ENCODE measurements at places on chromosomes 5 and 9.

DNA sequence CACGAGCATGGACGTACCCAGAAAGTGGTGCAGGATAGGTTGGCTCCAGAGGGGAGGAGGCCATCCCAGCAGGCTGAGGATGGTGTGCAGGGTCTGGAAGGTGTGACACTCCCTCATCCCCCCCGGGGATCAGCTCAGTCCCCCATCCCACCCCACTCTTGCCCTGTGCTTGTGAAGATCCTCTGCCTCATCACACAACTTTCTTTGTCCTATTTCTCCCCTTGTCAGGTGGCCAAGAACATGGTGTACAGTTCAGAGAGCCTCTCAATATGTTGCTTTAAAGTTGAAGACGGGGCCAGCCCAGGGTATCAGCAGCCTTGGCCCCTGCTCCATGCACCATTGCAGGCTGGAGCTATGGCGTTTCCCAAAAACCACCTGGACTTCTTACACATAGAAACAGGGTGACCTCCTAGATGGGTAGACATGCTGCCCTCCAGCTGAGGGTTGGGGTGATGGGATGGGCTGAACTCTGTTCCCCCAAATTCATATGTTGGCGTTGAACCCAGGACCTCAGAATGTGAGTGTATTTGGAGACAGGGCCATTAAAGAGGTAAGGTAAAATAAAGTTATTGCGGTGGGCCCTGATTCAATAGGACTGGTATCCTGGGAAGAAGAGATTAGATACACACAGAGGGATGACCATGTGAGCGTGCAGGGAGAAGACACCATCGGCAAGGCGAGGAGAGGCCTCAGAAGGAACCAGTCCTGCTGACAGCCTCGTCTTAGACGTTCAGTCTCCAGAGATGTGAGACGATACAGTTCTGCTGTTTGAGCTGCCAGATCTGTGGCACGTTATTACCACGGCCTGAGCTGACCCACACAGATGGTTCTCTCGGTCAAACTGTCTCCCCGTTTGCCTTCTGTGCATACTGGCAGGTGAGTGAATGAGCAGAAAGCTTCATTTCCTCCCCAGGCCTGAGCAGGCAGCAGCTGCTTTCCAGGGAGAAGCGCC lies 272.5 kb downstream of the GADD45G start:
- no peak for DNase-seq

DNA sequence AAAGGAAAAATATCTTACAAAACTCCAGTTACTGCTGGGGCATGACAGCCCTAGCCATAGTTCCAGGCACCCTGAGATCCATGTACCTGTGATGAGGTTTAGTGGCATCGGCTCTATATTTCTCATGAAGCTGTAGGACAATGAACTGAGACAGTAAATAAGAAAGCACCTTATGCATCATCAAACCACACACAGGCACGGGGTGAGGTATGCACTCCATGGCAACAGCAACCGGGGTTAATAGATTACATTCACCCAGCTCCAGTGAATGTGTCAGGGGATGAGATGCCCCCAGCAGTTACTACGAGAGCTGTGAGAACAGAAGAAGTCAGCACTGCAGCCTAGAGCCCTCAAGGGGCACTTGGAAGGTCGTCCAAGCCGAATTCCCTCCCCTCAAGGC lies 162.0 kb upstream of the S1PR3 start:
- DNase-seq, result no peak

DNA sequence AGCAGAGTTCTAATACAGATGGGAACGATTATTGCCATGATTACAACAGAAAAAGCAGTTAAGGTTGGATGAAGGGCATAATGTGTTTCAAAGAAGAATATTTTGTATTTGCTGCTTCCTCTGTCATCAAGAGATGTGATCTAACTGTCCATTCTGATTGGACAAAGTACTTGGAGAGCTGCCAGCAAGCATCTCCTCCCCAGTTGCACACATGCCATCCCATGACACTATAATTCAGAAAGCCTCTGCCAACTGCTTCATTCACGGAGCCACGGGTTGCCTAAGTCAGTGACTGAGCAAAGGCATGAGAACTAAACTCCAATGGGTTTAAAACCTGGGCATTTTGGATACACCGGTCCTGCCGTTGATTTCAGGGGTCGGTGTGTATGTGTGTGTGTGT lies 253.8 kb downstream of the CRB2 start:
- no peak for DNase-seq

DNA sequence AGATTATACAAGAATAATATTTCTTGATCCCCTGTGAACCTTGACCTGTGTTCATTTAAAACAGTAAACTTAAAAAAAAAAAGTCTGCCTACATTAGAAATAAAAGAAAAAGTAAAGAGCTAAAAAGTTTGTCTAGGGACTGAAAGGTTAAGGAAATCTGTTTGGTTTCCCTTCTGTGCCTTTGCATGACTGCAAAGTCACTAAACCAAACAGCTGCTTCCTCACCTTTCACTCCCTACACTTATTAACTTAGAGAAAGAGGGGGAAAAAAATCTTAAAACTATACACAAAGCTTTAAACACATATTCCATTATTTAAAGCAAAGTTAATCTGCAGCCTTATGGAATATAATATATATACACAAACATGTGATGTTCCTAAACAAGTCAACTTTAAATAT lies 65.1 kb downstream of the ZFR start:
- DNase-seq, result no peak

- no peak for DNase-seq
Observed at GRCh38 chr5:95072281-95072680, 212.6 kb downstream of the MCTP1 start.

DNA sequence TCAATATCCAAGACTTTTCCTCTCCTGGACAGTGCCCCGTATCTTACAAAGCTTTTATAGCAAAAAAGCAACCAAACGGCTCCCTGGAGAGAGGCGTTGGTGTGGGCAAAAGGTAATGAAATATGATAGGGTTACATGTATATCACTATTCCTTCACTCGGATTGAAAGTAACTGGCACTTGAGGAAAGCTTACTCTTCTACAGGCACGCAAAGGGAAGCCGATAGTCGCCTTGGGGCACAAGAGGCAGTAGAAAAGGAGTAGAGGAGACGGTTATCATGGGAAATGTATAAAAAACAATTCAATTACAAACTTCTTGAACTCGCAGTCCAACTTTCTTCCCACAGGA lies 1.1 kb downstream of the DIAPH1 start:
- no peak for DNase-seq

DNA sequence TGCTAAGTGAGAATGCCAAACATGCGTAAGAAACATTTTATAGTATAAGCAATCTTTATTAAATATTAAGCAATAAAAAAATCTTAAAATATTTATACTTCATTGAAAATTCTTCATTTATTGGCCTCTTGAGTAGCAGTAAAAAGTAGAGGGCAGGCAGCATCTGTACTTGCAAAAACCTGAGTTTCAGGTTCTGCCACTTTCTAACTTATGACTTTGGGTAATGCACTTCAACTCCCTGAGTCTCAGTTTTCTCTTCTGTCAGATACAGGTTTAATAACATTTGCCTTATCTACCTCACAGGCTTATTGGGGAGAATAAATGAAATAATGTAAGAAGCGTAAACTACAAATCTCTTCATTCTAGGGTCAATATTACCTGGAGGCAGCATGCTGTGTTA lies 19.8 kb upstream of the MCTP1 start:
- DNase-seq, result no peak

- no peak for DNase-seq
Observed at GRCh38 chr5:108324886-108325285, 57.0 kb downstream of the FBXL17 start.

GRCh38 chr5:14727928-14728458 lies 63.5 kb downstream of the OTULIN start:
- DNase-seq, result no peak

DNA sequence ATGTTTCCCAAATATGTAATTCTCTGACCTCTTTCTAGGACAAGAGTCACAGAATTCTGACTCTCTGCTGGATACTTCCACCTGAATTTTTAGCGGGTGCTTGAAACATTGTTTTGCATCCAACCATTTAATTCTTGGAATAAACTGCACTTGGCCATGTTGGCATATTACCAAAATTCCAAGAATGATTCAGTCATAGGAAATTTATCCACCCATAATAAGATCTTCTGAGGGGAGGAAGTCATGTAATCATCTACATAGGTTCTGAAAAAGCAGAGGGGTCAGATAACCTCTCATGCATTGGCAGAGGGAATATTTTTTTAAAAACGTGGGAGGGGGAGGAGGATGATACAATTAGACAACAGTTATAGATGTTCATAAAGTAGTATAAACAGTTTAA lies 156.9 kb downstream of the PAM start:
- DNase-seq, result no peak

DNA sequence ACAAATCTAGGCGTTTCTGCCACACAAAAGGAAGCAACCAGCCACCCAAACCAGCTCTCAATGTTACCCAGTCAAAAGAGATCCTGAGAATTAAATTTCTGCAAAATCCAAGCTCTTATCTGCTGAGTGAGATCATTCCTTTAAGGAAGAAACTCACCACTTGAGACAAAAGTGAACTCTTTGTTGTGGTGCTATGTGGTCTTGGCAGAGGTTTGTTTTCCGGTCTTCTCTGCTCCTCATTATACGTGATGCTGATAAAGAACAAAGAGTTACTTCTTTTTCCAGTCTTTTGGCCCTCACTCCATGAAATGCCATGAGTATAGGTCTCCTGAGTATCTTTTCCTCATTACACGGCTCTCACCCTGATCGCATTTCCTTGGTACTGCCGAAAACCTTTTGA lies 82.1 kb downstream of the PRKACG start:
- no peak for DNase-seq

- DNase-seq, result no peak
Observed at GRCh38 chr5:178381206-178381605, 148.6 kb upstream of the PHYKPL start.

DNA sequence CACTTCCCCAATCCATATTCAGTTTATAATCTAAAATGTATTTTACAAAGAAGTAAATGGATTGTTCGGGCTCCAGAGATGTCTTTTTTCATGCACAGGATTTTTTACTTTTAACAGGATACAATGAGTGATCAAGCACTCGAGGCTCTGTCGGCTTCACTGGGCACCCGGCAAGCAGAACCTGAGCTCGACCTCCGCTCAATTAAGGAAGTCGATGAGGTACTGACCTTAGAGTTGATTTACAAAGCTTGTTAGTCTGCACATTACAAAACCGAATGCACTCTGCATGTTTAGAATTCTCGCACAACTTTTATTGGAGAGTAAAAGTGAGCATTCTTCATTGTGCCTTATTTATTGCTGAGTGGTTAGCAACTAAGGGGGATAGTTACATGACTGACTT lies 65.2 kb downstream of the ERAP1 start:
- DNase-seq, result no peak

Measured in activated CD8-positive, alpha-beta memory T cell treated with anti-CD3 and anti-CD28 coated beads, Interleukin-2, amount 50 U/mL, for 4 hours (primary cell).